ENCODE measurements at places on chromosomes 7 and 10.

GRCh38 chr10:91493313-91493712 lies 83.2 kb downstream of the HECTD2 start:
- no peak for DNase-seq

GRCh38 chr10:26543567-26544306 lies 105.6 kb downstream of the APBB1IP start:
- DNase-seq, result no peak

DNA sequence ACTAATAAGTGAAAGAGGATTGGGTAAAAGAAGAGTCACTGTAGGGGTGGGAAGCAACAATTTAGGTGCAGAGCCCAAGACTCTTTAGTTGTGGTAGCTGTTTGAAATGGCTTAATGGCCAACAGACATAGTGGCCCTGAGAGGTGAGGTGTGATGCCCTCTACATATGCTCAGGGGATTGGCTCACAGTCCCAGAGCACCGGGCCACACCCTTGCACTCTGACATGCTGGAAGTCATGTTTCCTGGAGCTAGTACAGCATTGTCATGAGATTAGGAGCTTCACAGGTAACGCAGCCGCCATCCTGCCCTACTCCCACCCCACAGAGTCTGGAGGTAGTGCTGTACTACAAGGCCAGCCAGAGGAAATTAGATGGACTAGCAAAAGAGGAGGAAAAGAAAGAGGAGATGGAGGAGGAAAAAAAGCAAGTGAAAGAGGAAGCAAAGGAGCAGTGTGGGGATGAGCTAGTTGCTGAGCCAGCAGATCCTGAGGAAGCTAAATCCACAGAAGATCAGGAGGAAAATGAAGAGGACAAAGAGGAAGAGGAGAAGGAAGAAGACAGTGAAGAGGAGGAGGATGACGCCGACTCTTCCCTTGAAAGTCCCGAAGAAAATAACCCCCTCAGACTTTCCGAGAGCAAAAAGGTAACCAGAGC lies 14.8 kb upstream of the FLNC start:
- no peak for DNase-seq

DNA sequence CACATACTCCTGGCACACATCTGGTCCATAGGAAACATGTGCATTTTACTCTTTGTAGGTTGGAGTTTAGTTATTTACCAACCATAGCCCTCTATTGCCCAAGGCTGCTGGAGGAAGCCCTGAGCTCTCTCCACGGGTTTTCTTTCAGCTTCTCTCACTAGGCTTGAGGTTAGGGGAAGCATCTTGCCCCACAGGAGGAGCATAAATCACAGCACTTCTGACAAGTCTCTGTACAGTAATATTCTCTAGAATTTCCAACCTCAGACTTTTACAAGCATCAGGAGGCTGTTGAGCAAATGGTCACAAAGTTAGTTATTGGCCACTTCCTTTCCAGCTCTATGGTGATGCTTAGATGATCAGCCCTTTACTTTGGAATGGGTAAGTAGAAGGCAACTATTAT lies 122.9 kb upstream of the GLI3 start:
- no peak for DNase-seq

- DNase-seq, result peak; percentile 25
Measured at GRCh38 chr7:106345421-106346166, 60.8 kb upstream of the NAMPT start.

Measured in activated CD8-positive, alpha-beta memory T cell treated with anti-CD3 and anti-CD28 coated beads, Interleukin-2, amount 50 U/mL, for 4 hours (primary cell).